ENCODE measurements at places on chromosomes 1 and 21. TPM values are rescaled to one million over a fixed set of nuclear protein-coding genes. Genes with fewer than 3 reads are reported as not detected.

LORICRIN gene
- polyA plus RNA-seq = not detected

GNAT2 gene
- not detected for polyA plus RNA-seq

AP4B1 gene
- polyA plus RNA-seq = 23.9 TPM

ETNK2 gene
- polyA plus RNA-seq = 21.3 TPM

RGSL1 gene
- polyA plus RNA-seq = not detected

LPGAT1 gene
- 30.5 TPM for polyA plus RNA-seq

CACNA1S gene
- 0.32 TPM for polyA plus RNA-seq

FYB2 gene
- polyA plus RNA-seq = 1.4 TPM

- DNase-seq = no peak
These were observed 4.4 kb downstream of the DVL1 start for GRCh38 chr1:1344655-1345361.

DNA sequence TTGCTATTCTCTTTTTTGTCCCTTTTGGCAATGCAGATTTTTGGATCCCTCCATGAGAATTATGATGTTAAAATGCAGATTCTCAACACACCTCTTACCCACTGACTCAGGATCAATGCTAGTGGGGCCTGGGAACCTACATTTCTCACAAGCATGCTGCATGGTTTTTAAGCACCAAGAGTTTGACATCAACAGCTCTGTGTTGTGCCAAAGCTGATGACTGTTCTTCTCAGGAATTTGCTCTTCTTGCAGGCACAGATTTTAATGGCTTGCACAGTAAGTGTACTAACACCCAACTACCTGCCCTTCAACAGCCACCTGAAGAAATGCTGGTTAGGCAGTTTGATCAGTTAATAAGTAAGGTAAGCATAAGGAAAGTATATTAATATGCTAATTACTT, 468.7 kb downstream of the PTBP2 start:
- DNase-seq = no peak

GRCh38 chr1:2632051-2632430, 775 bp downstream of the MMEL1 start:
- DNase-seq = no peak

DNA sequence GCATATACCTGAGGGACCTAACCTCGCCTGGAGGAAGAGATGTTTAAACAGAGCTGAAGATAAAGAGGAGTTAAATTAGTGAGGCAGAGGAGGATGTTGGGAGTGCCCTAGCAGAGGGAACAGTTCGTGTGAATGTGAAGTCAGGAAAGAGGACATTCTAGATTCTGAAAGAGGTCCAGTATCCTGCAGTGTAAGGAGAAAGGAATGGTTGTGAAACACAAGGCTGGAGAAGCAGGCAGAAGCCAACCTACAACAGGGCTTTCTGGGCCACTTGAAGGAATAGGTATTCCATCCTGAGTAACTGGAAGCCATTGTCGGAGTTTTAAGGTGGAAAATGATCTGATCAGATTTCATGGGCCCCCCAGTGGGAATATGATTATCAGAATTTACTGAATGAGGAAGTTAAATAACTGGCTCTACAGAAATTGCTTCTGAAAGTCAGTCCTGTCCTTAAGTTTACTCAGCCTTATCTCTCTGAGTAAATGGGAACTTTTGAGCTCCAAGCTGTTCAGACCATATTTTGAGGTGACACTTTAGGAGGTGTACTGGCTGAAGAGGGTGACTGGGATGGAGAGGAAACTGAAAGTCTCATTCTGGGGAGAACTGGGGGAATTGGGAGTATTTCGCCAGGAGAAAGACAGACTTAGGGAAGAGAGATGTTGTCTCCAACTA, 24.4 kb upstream of the FAAH start:
- no peak for DNase-seq

GRCh38 chr1:220884109-220884980, 5.1 kb downstream of the HLX start:
- DNase-seq = no peak

DNA sequence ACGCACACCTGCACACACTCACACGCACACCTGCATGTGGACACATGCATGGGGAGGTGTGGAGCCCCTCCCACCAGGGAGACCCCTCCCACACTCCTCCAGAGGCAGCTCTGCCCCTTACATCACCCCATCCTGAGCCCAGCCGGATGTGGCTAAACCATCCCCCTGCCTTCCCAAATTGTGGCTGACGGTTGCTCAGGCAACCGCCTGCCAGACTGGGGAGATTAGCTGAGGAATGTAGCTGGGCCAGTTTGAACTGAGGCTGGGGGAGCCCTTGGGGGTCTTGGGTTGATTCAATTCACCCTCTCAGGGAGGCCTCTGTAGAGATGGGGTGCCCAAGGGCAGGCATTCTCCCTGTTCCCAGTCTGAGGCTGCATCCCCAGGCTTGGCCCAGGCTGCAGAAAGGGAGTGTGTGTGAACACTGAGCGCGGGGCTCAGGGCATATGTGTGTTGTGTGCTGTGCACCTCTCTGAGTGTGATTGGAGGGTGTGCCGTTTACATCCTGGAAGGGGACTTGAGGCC, 12.9 kb downstream of the PTPRU start:
- no peak for DNase-seq

DNA sequence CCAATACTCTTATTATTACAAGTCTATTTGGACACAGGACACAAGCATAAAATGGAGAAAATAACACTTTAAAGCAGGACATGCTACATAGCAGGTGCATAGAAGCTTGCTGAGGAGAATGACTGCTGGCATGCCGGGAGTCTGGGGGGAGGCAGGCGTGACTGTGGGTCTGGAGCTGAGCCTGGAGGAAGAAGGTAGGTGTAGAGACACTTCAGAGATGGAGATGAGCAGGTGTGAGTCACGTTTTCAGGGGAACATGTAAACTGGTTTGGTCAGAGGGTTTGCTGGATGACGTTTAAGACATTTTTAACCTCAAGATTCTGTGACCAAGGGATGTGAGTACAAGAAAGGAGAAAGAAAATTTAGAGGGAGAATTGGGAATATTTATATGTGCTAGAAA, 24.5 kb downstream of the OSCP1 start:
- no peak for DNase-seq

DNA sequence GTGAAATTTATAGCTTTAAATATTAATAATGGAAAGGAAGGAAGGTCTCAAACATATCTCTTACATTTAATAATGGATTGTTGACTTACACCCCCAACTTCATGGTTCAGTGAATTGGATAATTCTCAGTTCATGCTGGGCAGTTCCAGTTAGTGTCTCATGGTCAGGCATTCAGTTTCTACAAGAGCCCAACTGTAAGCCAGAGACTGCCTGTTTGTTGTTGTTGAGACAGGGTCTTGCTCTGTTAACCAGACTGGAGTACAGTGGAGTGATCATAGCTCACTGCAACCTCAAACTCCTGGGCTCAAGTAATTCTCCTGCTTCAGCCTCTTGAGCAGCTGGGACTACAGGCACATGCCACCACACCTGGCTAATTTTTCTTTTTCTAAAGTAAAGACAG, 5.0 kb upstream of the DMAP1 start:
- no peak for DNase-seq

GRCh38 chr1:46246548-46247435, 771 bp upstream of the RAD54L start:
- DNase-seq = peak; percentile 68

- no peak for DNase-seq
These were observed 34.1 kb downstream of the VTCN1 start for GRCh38 chr1:117176579-117176978.
